CD4-positive, CD25-positive, alpha-beta regulatory T cell (primary cell): ENCODE measurements at places on chromosomes 6 and 20. TPM values are rescaled to one million over a fixed set of nuclear protein-coding genes. Genes with fewer than 3 reads are reported as not detected.

The TMEM200A gene
- 0.40 TPM for polyA plus RNA-seq

GRCh38 chr6:39063526-39063925 lies 14.9 kb downstream of the GLP1R start:
- no peak for DNase-seq

The SLC2A10 gene
- not detected for polyA plus RNA-seq

GRCh38 chr6:113317442-113317841 lies 539.7 kb upstream of the MARCKS start:
- no peak for DNase-seq

GRCh38 chr20:9789131-9789530 lies 49.7 kb downstream of the PAK5 start:
- DNase-seq = no peak

The ID4 gene
- polyA plus RNA-seq = not detected

DNA sequence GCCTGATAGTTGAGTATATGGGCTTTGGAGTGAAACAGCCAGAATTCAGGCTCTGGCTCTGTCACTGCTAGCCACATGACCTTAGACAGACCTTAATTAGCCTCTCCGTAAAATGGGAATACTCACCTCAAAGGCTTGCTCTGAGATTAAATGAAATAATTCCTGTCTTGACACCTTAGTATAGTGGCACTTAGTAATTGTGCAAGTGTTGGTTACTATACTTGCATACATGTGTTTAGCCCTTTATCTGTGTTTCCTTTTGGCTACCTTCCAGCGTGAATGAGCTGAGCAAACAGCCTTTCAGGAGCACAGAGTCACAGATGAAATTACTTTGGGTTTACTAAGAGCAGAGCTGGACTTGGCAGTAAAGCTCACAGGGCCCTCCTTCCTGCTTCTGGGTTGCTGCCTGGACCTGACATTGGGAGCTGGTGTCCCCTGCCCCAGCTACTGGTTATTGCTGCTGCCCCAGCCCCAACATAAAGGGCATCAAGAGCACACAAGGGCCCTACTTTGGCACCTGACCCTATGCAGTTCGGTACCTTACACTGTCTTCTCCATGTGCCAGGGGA lies 32.8 kb downstream of the CD164 start:
- no peak for DNase-seq

The CASS4 gene
- polyA plus RNA-seq = 4.0 TPM

DNA sequence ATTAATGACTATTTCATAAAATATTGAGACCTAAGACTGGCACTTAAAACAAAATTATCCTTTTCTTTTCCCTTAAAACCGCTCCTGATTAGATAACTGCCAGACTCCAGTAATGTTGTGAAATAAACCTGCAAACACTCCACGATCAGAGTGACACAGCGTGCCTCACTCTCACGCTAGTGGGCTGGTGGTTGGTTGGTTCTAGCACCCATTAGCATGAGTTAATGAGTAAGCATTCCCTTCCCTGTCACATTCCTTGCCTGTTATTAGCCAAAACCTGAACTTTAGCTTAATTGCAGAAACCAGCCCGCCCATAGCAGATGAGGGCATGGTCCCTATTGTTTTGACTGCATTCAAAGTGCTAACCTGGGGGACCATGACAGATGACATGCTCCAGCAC lies 193.4 kb downstream of the CD83 start:
- no peak for DNase-seq

The OR5V1 gene
- not detected for polyA plus RNA-seq

The ACAT2 gene
- 66.0 TPM for polyA plus RNA-seq

The CHRNA4 gene
- polyA plus RNA-seq = not detected

- no peak for DNase-seq
These were observed 25.5 kb upstream of the L3MBTL3 start for GRCh38 chr6:129992881-129993280.

DNA sequence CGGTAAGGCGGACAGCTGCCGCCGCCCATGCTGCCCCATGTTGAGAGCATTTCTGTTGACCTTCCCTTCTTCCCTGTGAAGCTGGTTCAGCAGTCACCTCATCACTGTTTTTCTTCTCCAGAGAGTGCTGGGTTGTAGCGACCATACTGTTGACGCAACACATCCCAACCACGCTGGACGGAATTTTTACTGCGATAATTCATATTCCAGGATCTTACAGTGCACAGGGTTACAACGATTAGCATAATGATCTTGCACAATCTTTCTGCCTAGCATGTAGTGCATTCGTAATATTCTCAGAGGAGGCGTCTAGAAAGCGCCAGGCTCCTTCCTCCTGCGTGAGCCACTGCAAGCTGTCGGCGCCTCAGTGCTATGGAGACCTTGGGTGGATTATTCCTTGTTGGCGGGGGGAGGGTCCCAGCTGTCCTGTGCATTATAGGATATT lies 137.0 kb downstream of the MTHFD1L start:
- no peak for DNase-seq

The RAB44 gene
- not detected for polyA plus RNA-seq

The KIAA0408 gene
- 0.24 TPM for polyA plus RNA-seq

- DNase-seq = no peak
These were observed 238.5 kb upstream of the DEFB112 start for GRCh38 chr6:50288241-50288640.

DNA sequence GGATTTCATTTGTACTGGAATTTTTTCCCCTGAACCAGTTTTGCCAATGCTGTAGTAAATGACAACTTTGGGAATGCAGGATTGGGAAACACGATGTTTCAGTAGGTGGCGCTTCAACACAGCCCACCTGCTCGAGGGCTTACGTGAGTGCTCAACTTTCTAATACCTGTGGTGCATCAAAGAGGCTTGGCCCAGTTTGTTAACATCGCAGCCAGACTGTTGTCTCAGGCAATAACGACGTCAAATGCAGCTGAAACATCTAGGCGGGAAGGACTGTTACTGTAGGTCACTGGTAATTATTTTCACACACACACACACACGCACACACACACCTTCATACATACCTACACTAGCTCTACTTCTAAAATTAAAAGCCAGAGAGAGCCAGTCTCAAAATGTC lies 815.5 kb upstream of the SLC35B3 start:
- DNase-seq = no peak

GRCh38 chr6:149942461-149942829 lies 631 bp downstream of the ULBP2 start:
- DNase-seq = no peak

GRCh38 chr6:76886900-76887299 lies 576.4 kb downstream of the HTR1B start:
- no peak for DNase-seq

- DNase-seq = peak; percentile 25
These were observed 13.3 kb downstream of the DUSP22 start for GRCh38 chr6:305371-306206.

The TPD52L1 gene
- 0.40 TPM for polyA plus RNA-seq

DNA sequence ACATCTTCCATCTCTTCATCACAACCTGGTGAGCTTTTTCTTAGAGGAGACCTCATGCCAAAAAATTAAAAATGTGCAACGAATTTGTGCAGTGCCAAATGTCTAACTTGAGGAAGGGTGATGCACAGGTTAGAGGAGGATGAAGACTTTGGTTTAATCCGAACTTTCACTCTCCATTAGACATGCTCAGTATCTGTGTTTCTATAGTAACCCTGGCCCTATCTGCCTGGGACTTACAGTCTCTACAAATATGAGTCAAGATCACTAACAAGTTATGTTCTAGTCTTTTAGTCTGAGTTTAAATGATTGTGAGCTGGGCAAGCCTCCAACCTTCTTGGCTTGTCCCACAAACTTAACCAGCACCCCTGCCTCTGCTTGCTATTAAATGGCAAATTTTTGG lies 377.0 kb downstream of the BMP2 start:
- DNase-seq = no peak

The MCHR2 gene
- polyA plus RNA-seq = not detected

DNA sequence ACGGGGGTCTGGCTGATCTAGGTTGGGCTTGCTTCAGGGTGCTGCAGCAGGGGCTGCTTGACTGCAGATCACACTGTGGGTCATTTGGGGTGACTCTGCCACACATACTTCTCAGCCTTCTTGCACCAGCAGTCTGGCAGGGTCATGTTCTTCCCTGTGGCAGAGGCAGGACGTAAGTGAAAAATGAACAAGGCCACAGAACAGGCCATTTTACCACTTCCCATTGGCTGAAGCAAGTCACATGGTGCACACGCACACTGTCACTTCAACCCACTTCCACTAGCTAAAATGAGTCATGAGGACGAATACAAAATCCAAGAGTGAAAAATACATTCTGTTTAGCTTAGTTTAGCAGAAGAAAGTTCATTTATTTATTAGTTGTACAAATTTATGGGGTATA lies 168.6 kb upstream of the GGTLC1 start:
- no peak for DNase-seq

The ISM1 gene
- polyA plus RNA-seq = 2.4 TPM

- no peak for DNase-seq
These were observed 17.4 kb downstream of the CHRNA4 start for GRCh38 chr20:63343460-63344445.

GRCh38 chr20:52481443-52481842 lies 289.9 kb upstream of the ZFP64 start:
- no peak for DNase-seq

DNA sequence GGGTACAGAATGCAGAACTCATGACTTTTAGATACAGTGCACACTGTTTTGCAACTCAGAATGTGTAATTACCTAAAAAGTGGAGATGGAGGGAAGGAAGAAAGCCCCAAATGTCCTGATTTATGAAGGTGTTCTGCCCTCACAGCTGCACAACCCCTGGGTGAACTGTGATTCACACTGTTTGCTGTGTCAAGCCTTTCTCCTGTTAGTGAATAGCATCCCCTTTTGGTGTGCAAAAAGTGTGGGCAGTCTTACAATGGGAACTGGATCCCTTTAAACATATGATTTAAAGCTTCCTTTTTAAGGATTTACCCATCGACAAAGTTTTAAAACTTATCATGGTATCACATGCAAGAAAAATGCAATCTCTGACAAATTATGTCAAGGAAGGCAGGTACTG lies 633.4 kb upstream of the EPHA7 start:
- no peak for DNase-seq

The SAMD3 gene
- polyA plus RNA-seq = 55.7 TPM

The EDN1 gene
- not detected for polyA plus RNA-seq

The BACH2 gene
- polyA plus RNA-seq = 7.1 TPM

GRCh38 chr6:70706491-70707123 lies 38.9 kb downstream of the SMAP1 start:
- peak; percentile 55 for DNase-seq

The TBXT gene
- polyA plus RNA-seq = not detected

DNA sequence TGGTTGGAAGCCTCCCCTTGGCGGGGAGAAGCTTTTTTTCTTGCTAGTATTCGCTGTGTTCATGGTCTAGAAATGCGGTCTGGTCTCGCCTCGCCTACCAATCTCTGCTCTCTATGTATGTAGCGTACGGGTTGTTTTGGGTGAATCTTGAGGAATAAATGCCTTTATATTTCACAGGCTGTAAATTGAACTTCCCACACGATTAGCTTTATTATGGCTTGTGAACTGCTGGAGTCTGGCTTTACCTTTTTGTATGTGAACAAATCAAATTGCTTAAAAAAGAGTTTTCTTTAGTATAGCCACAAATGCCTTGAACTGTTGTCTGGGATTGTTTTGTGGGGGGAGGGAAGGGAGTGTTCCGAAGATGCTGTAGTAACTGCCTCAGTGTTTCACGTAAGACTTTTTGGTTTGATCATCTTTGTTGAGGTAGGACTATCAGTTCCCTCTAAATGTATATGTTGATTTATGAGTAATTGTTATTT lies 2.2 kb downstream of the INSM1 start:
- DNase-seq = no peak

The GPX5 gene
- polyA plus RNA-seq = not detected

DNA sequence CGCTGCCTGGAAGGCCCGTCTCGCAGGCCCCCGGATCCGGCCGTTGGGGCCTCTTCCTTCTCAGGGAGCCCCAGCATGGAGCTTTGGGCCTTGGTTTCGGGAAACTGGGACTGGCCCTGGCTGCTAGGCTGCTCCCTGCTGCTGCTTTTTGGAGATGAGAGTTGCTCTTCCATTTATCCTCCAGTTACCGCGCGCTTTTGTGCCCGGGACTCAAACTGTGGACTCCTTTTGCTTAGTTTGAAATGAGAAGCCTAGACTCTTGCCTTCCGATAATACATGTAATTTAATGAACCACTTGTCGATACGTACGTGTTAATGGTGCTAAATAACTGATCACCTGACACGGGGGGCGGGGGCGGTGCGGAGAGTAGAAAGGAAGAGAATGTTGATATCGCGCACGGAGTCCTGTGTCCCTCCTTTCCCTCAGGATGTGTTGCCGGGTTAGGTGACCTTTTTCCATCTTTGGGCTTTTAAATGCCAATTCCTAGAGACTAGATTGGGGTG lies 968 bp downstream of the PHF3 start:
- DNase-seq = peak; percentile 43

The IL17F gene
- not detected for polyA plus RNA-seq

The NKX2-2 gene
- not detected for polyA plus RNA-seq

GRCh38 chr20:3728354-3728753 lies 4.1 kb upstream of the HSPA12B start:
- no peak for DNase-seq

- peak; percentile 47 for DNase-seq
These were observed 35.0 kb upstream of the DSN1 start for GRCh38 chr20:36808317-36809257.

GRCh38 chr20:63835021-63835858 lies 4.2 kb upstream of the ZBTB46 start:
- DNase-seq = no peak

The SAMHD1 gene
- polyA plus RNA-seq = 327 TPM

DNA sequence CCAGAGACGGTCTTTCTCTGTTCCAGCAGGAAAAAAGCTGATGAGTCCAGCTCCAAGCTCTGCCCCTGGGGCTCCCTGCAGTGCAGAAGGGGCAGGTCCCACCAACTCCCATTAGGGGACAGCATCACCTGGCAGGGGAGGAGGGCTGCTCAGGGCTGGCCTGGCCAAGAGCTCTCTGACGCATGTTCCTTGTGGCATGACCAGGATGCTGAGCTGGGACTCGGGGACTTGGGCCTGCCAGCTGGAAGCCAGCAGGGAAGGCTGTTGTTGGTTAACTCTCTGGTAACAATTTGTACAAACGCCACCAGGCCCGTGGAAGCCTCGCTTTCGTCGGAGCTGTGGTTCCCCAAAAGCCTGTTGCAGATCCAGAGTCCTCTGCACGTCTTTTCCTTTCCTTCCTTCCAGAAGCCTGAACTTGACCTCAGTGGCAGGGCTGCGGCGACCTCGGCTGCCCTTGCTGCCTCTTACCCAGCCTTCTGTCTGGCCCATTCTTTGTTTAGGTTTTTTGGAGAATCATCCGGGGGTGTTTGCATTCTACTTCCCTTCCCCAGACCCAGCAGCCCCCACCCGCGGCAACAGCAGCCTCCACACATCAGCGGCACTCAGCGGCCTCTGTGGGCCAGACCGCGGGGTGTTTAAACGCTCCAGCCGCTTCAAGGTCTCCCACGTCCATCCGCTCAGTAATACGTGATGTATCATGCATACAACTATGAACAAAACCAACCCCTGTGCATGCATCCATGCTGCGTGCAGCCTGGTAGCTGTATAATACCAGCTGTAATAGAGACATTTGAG lies 63.3 kb downstream of the GNAS-AS1 start:
- DNase-seq = no peak

The CDH4 gene
- not detected for polyA plus RNA-seq

DNA sequence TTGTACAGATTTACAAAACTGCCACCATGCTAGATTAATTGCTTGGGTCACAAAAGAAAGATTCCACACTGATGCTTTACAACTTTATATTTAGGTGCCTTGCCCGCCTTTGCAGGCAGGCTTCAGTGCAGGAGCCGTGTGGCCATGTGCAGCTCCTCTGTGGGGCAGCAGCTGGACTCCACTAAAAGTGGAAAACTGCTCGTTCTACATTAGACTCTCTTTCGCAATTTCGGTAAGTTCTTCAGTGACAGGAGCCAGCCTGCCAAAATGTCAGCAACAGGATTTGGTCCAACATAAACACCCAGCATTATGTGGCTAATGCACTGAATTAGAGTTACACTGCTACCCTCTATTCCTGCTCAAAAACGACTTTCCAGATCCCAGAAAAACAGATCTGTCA lies 174.4 kb upstream of the KCNK16 start:
- no peak for DNase-seq
